Progenitor cell of endocrine pancreas (in vitro differentiated cells): ENCODE measurements at places on chromosomes 12 and 14. TPM values are rescaled to one million over a fixed set of nuclear protein-coding genes. Genes with fewer than 3 reads are reported as not detected.

The BCL11B gene
- 2.3 and 2.9 TPM in 2 replicates for total RNA-seq

The USP30 gene
- total RNA-seq, result 23.0 and 25.9 TPM in 2 replicates

The SCNN1A gene
- 14.3 and 23.1 TPM in 2 replicates for total RNA-seq

The SLIRP gene
- 148 and 158 TPM in 2 replicates for total RNA-seq

The NEUROD4 gene
- not detected in 2 replicates for total RNA-seq

The KERA gene
- not detected in 2 replicates for total RNA-seq

The RAP1B gene
- 81.8 and 83.6 TPM in 2 replicates for total RNA-seq

The RDH12 gene
- 1.7 and 2.4 TPM in 2 replicates for total RNA-seq

The DTX1 gene
- total RNA-seq, result 1.8 TPM in 2 replicates

The SMCO2 gene
- 1.4 and 1.6 TPM in 2 replicates for total RNA-seq

The DNAJC22 gene
- 36.0 and 38.7 TPM in 2 replicates for total RNA-seq

The DNAI7 gene
- 3.1 and 3.3 TPM in 2 replicates for total RNA-seq

The TMPRSS12 gene
- total RNA-seq, result not detected in 2 replicates

The MLF2 gene
- 281 and 305 TPM in 2 replicates for total RNA-seq

The OAS2 gene
- not detected in 2 replicates for total RNA-seq
